Spleen (tissue), 13 donors: ENCODE measurements at places on chromosomes 5 and 9. TPM values are rescaled to one million over a fixed set of nuclear protein-coding genes. Genes with fewer than 3 reads are reported as not detected.

GRCh38 chr5:30879887-30880286 lies 313.6 kb upstream of the CDH6 start:
- no peak for DNase-seq

DNA sequence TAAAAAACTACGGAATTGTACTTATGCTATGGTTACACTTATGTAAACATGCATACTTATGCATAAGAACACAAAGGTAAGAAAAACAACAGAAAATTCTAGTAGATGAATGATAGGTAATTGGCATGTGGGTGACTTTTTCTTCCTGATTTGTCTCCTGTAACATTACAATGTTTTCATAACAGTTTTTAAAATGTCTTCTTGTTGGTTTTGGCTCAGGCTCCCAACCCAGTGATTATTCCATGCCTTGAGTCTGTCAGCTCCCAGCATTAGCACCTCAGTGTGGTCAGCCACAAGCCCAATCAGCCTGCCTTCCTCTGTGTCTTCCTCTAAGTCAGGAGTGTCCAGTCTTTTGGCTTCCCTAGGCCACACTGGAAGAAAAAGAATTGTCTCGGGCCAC lies 7.9 kb upstream of the FOXE1 start:
- DNase-seq, result no peak

GRCh38 chr5:60503771-60504170 lies 196.2 kb downstream of the DEPDC1B start:
- no peak for DNase-seq

Gene EQTN
- total RNA-seq, result not detected

Gene CDH9
- total RNA-seq, result not detected

Gene IFNA21
- total RNA-seq, result not detected
